GM12864 (cell line): ENCODE measurements at places on chromosomes 2 and 18.

- DNase-seq: no peak
These were observed 376.7 kb upstream of the SOX11 start for GRCh38 chr2:5315512-5315911.

DNA sequence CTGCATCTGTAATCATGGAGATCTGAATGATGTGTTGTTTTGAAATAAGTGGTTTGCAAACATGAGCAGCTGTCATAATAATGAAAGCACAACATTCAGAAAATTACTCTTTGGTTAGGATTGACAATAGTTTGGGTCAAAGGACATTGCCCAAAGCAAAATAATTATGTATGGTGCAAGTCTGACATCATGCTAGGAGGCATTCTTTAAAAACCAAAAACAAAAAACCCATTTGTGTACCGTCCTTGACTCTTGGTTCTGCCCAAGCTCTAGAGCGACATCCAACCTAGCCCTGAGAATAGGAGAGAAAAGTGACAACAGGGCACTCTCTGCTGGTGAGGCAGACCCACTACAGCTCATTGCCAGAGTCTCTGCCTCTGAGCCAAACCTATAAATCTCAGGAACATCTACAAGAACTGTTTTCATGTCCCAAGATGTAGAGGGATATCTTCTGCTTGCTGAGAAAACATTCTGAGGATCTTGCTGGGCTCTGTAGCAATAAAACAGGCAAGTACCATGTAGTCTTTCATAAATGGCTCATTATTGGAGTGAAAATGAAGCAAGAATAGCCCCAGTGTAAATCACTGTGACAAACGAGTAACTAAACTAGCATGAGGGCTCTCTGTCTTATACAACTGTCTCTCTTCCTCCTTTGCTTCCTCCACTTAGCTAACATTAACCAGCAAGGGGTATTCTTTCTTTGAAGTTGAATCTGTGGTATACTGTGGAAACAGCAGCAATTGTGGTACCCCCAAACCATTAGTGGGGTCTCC lies 266.8 kb upstream of the CXCR4 start:
- no peak for DNase-seq

- no peak for DNase-seq
These were observed 3.2 kb upstream of the MPP4 start for GRCh38 chr2:201701646-201702045.

DNA sequence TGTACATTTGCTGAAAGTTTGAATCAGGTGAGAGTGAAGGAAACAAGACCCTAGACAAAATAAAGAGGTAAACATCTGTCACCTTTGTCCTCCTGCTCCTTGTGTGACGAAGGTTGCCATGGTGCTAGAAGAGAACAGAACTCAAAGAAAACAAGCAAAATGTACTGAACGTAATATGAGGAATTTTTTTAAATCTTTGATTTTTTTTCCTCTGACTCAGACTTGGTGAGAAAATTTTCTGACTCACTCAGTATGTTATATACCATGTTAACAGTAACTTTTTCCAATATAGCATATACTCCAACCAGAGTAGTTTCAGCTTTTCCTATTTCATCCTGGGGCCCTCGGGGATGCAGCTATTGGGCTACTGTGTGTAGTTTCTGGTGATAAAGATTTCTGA lies 2114.6 kb upstream of the PIK3C3 start:
- no peak for DNase-seq
